ENCODE measurements at places on chromosomes 1 and 21.

DNA sequence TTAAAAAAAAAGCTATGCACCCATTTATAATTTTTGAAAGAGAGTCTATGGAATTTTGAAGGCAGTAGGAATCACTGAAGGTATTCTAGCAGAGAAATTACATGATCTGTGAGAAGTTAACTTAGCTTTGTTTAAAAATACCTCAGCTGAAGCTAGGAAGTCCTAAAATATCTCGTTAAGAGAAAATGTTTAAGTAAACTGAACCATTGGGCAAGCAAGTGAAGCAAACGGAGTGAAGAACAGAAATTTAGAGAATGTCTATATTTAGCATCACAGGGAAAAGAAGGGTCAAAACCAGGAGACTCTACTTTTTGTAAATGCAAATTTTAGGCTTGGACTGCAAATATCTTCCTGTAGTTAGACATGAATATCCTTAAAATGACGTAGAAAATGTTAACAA, 230.8 kb downstream of the HMCN1 start:
- no peak for DNase-seq

DNA sequence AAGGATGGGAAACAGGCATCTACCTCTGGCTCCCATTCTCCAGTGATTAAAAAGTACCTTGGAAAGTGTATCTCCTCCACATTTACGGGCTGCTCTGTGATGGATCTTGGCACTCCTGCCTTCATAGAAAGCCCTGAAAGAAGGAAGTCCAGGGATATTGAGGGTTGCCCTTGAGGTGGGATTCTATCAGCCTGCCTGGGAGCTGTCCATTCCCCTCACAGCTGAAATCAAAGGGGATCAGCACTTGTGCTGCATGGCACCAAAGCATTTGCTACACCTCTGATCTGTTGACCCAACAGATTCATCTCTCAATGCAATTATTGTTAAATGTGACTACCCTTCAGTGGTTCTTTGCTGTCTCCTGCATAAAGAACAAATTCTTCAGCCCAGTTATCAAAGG, 442.0 kb upstream of the RUNX1 start:
- DNase-seq = no peak

DNA sequence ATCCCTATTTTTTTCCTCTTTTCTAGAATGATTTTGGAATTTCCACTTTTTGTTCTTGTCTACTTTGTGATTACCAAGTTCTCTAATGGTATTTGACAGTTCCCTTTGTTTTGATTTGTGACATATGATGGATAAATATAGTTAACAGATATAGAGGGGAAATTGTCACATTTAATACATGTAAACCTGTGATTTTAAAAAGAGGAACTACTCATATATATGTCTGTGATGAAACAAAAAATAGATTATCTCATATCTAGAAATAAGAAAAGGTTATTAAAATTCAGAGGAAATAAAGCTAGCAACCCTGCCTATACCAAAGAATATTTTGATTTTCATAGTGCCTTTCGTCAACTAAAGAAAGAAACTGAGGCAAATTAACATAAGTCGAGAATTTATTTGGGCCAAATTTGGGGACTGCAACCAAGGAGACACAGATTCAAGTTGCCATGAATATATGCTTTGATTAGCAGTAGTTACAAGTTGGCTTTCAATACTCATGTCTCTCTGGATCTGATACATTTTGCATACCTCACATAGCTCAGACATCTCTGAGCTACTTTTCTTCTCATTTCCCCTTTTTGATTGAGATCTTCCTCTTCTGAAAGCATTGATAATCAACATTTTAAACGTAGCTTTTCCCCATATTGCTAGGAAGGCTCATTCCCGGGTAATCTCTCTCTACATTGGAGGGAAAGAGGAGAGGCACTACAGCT, 15.6 kb upstream of the C21orf91 start:
- no peak for DNase-seq

DNA sequence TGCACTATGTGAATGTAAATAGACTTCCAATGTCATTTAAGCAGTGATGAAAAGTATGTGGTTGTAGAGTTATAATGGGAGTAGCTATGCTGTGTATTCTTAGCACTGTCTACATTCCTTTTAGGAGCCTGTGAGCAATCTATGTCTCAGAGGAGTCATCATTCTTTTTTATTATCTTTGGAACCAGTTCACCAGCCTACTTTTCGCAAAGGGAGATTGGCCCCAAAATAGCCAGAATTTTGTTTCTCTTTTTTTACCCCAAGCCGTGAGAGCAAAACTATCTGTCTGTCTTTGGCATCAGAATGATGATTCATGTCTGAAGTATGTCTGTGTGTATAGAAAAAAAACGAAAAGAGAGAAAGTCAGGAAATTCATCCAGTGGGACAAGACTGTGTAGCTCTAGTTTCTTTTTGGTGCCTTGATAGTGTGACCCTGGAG, 44.2 kb downstream of the OSBPL9 start:
- no peak for DNase-seq

GRCh38 chr1:171743081-171743870, 1.4 kb upstream of the VAMP4 start:
- no peak for DNase-seq

DNA sequence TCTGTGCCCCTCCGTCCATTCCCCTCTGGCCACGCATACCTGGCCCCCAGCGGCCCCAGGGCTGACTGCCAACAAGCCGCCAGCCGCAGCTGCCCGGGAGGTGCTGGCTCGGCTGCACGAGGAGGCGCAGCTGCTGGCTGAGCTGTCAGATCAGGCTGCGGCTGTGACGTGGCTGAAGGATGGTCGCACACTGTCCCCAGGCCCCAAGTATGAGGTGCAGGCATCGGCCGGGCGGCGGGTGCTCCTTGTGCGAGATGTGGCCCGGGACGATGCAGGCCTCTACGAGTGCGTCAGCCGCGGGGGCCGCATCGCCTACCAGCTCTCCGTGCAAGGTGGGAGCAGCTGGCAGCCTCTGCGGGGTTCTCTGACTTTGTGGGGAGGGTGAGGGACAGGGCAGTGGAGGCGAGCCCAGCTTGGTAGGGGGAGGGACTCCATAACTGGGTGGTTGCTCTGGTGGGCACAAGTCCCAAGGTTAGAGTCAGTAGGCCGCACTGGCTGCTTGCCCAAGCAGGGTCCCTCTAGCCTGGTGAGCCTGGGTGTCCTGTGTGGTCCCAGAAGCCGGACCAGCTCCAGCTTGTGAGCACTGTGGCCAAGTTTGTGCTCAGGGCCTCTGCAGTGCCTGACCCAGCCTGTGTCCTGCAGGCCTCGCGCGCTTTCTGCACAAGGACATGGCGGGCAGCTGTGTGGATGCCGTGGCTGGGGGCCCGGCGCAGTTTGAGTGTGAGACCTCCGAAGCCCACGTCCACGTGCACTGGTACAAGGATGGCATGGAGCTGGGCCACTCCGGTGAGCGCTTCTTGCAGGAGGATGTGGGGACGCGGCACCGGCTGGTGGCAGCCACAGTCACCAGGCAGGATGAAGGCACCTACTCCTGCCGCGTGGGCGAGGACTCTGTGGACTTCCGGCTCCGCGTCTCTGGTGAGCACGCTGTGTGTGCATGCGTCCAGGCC, 8.8 kb downstream of the OBSCN start:
- no peak for DNase-seq

- no peak for DNase-seq
Measured at GRCh38 chr1:154270833-154271232, 1.6 kb upstream of the HAX1 start.
